ENCODE measurements at places on chromosomes 6 and 20.

- no peak for DNase-seq
Observed at GRCh38 chr6:49744259-49744658, at the start of gene CRISP3. TSS of gene CRISP3 (minus strand) at chr6:49744388. CDS start at chr6:49744367, 21 bp downstream.

- no peak for DNase-seq
Observed at GRCh38 chr20:7231303-7231702, 463.8 kb downstream of the BMP2 start.

DNA sequence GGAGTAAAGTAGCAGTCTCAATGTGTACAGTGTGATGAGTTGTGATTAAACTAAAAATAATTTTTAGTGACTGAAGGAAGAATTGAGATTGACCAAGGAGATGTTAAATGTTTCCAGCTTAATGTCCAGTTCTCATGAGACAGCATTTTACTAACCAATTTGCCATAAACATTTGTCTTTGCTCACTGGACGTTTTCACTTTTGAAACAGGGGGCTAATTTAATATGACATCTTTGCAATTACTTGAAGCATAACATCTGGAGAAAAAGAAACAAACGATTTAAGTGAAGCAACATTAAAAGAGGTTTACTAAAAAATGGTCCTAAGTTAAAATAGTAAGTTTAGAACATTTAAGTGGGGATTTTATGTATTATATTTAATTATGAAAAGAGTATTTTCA, 443.8 kb downstream of the BCKDHB start:
- no peak for DNase-seq

DNA sequence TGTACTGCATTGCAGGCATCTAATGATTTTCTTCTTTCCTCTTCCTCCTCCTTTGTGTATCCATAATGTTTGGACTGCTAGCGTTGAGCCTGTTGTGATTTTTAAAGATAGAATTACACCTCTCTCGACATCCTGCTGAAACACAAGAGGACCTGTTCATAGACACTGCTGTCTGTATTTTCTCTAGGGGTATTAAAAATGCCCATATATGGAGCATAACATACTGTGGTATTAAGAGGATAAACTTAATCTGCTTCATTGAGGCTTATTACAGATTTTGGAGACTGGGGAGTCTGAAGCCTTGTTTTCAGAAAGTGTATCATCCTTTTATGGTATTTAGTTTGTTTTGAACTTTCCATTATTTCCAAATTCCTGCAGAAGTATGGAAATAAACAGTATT, 414.3 kb downstream of the CDKAL1 start:
- DNase-seq: no peak

All from DMS 273 treated with DMSO at 0.1 percent for 48 hours (cell line).